ENCODE measurements at places on chromosomes 1 and 21.

GRCh38 chr1:219381396-219381795, 207.7 kb downstream of the LYPLAL1 start:
- DNase-seq: no peak

- DNase-seq: no peak
Measured at GRCh38 chr1:241542199-241542907, 10.2 kb downstream of the KMO start.

DNA sequence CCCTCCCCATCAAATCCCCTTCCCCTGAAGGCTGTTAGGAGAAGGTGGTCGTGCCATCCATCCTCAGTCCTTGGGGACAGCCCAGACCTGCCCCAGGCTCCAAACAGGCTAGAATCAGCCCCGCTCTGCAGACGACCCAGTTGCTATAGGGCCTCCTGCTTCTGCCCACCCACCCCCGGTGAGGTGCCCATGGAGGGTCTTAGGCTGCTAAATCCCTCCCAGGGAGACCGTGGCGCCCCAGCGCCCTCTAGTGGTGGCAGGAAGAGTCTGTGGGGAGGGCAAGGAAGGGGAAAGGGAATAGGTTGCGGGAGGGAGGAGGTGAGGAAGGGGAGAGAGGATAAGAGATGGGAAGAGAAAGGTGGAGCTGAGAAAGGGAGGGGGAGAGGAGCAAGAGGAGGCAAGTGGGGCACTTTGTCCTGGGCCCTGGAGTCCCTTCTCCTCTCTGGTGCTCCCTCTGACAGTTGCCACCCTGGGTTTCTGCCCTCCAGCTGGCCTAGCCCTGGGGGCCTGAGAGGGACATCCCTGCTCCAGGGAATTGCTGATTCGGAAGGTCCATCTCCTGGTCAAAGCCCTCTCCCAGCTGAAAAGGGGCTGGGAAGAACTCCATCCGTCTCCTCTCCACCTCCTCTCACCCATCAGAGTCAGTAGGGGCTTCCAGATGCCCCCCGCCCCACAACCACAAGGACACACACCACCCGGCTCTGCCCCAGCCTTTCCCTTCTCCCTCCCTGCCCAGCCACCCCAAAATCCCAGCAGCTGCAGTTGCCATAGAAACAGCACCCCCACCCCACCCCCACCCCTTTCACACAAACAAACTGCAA, 55.4 kb downstream of the CAMK2N1 start:
- peak; percentile 85 for DNase-seq

- no peak for DNase-seq
Measured at GRCh38 chr1:61435226-61435625, 289.7 kb downstream of the TM2D1 start.

DNA sequence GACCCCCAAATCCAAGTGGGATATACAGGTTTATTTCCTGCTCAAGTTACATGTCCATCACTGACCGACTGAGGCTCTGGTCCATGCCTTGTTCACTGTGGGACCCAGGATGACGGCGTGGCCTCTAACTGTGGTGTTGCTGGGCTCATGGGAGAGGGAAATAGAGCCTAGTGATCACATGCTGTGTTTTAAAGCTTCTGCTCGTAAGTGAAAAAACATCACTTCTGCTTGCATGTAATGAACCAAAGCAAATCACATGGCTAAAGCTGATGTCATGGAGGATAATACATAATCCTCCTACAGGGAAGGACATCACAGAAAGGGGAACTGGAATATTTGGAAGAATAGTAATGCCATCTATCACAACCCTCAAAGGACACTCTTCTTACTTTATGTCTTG, 107.6 kb downstream of the FASLG start:
- no peak for DNase-seq

DNA sequence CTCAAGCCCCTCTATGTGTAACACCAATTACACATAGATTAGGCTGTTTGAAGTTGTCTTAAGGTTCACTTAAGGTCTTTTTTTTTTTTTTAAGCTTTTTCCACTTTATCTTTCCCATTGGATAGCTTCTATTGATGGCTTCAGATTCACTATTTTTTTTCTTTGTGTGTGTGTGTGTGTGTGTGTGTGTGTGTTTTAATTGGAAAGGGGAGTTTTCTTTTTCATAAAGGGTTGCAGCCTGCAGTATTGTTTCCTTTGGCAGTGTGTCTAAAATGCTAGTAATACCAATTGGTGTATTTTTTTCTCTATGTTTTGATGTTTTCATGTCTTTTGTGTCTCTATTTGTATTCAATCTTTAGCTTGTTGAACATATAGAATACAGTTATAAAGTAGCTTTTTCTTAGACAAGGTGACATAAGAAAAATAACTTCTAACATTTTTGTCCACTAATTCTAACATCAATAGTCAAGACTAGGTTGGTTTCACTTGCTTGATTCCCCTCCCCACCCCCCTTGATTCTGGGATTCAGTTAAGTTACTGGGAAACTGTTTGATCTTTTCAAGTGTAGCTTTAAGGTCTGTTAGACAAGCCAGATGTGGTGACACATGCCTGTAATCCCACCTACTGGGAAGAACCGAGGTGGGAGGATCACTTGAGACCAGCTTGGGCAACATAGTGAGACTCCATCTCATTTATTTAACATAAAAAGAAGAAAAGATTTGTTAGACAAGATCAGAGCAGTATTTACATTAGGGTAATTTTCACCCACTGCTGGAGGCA, 21.4 kb downstream of the PRRC2C start:
- no peak for DNase-seq

DNA sequence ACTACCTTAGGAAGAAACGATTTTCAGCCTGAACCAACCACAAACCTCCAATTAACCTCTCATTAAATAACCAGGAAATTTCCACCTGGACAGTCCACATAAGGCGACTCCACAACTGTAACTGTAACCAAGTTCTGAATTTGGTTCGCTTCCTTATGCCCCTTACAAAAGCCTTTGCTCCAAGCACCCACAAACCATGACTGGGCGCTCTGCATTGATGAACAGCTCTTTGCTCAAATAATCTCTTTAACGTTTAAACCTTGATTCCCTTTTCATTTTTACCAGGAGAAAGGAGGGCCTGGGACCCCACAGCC, 38.2 kb upstream of the ZNF124 start:
- no peak for DNase-seq

GRCh38 chr1:175232335-175232734, 39.8 kb upstream of the KIAA0040 start:
- no peak for DNase-seq

DNA sequence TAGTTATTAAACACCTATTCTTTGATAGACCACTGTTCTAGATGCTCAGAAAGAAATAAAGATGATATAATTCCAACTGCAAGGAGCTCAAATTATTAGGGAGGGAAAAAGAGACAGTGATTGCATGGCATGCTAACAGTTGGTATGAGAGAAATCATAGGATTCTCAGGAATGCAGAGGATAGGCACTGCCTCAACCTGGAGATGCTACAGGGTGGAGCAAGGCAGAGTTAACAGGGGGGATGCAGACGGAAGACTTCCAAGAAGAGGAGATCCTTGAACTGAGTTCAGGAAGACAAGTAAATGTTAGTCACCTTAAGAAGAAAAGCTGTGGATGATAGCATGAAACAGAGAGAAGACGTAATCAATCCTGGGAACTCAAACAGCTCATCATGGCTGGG, 123.7 kb downstream of the DAB1 start:
- DNase-seq: no peak

- no peak for DNase-seq
Measured at GRCh38 chr1:32816676-32817158, 441 bp downstream of the YARS1 start.

GRCh38 chr1:8065369-8065768, 39.3 kb upstream of the ERRFI1 start:
- DNase-seq: no peak

DNA sequence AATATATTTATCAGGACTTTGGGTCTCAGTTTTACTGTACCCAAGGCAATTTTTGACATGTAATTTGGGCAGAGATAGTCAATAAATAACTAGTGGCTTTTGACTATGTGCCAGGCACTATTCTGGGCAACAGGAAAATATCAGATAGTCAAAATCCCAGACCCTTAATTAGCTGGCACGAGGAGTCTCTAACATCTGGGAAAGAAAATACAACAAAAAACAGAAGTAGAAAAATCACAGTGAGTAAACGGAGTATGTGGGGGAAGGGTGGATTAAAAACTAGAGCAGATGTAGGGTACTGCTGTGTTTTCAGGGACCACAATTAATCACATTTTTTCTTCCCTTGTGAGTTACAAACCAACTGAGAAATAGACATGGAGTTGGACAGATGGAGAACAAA, 217.8 kb downstream of the NCAM2 start:
- DNase-seq: no peak

GRCh38 chr1:175132436-175132835, 60.1 kb downstream of the KIAA0040 start:
- DNase-seq: no peak

GRCh38 chr1:41856944-41857285, 61.8 kb downstream of the HIVEP3 start:
- no peak for DNase-seq

- no peak for DNase-seq
Measured at GRCh38 chr1:25727088-25727487, 72.9 kb upstream of the SELENON start.

DNA sequence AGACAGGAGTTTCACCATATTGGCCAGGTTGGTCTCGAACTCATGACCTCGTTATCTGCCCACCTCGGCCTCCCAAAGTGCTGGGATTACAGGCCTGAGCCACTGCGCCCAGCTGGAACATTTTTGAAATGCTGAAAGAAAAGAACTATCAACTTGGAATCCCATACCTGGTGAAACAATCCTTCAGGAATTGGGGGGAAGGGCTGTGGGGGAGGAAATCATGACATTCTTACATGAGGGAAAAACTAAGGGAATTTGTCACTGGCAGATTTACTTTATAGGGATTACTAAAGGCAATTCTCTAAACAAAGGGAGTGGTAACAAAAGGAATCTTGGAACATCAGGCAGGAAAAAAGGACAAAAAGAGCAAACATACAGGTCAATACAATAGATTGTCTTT, 25.8 kb downstream of the NDUFS5 start:
- no peak for DNase-seq

GRCh38 chr1:43279161-43279560, 6.2 kb downstream of the C1orf210 start:
- no peak for DNase-seq

- no peak for DNase-seq
Measured at GRCh38 chr1:81689531-81689941, 111.2 kb upstream of the ADGRL2 start.

DNA sequence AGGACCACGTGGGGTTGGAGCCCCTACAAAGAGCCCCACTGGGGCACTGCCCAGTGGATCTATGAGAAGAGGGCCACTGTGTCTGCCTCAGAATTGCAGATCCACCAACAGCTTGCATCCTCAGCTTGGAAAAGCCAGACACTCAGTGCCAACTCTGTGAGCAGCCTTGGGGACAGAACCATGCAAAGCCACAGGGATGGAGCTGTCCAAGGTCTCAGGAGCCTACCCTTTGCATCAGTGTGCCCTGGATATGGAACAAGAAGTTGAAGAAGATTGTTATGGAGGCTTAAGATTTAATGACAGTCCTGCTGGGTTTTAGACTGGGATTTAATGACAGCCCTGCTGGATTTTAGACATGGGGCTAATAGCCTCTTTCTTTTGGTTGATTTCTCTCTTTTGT, 1670.9 kb downstream of the PLA2G4A start:
- no peak for DNase-seq

DNA sequence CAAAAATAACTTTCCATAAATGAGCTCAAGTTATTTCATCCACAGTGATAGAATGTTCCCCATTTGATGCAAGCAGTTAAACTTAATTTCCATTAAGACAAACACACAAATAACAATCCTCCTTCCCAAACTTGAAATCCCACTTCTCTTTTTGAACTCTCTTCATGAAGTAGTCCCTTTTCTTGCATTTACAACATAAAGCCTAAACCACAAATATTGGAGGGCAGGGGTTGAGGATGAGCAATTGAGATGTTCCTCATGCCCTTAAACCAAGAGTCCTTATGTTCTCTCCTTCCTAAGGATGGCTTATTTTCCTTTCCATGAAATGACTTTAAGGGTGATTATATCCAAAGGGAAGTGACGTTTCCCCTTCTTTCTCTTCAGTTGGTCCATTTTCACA, 228.8 kb downstream of the DISC1 start:
- no peak for DNase-seq

DNA sequence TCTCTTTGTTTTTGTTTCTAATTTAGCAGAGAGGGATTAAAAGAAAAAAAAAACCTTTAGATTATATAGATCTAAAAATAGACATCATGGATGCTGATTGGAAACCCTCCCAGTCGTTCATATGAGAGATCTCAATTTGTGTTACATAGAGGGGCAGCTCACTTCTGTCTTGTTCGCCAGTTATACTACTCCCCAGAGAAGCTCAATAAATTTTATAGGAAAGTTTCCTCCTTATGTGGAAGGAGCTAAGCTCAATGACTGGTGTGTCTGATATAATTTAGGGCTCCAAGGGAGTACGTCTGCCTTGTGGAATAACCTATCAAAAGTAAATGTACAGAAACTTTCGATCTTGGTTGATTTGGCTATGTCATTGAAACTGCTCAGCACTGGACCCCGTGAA, 117.6 kb downstream of the PEX14 start:
- no peak for DNase-seq

- no peak for DNase-seq
Measured at GRCh38 chr1:109717729-109718128, 5.7 kb downstream of the GSTM5 start.

- DNase-seq: no peak
Measured at GRCh38 chr1:206049919-206050600, 2.9 kb upstream of the RHEX start.

DNA sequence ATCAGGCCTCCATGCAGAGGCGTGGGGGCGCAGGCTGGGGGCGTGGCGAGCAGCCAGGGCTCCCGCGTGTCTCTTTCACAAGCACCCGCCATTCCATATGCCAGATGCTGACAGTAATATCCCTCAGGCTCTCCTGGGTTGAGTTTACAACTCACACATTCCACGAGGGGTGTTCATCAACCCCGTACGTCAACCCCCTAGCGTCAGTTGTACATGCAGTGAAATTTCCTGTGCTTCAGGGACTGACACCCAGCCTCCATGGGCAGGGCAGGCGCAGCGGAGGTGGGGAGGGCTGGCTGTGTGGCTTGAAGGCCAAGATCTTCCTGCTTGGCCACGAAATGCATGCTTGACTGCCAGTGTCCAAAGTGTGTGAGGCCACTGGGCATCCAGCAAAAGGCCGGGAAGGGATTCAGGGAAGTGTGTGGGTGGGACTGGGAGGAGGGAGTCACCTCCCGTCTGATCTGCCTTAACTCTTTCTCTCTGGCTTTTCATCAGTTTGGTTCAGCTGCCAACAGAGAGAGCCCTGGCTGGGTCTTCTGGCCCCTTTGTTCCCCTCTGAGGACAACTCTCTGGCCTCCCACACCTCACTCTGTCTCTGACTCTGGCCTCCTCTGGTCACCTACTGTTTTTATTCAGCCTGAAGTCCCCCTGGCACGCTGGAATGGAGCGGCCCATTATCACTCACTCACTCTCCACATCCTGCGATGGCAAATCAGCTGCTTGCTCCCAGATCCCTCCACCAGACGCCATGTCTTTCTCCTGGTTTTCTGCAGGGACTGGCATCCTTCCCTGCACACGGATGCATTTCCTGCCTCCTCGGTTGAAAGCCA, 33.8 kb downstream of the CLIC6 start:
- DNase-seq: no peak

GRCh38 chr1:61078618-61079295, 3.6 kb upstream of the NFIA start:
- DNase-seq: no peak

Data from WTC11 (cell line).